ENCODE measurements at places on chromosomes 2 and 18.

GRCh38 chr2:241551599-241551997 lies 6.9 kb upstream of the BOK start:
- no peak for DNase-seq

GRCh38 chr2:194103941-194104659 lies 1552.9 kb upstream of the SLC39A10 start:
- DNase-seq, result no peak

- DNase-seq, result peak; percentile 41
Measured at GRCh38 chr2:241540771-241541561, 17.6 kb upstream of the BOK start.

- DNase-seq, result no peak
Measured at GRCh38 chr2:69195706-69196105, 182.7 kb downstream of the ANTXR1 start.

- DNase-seq, result no peak
Measured at GRCh38 chr2:157312866-157313486, 12.6 kb downstream of the ERMN start.

DNA sequence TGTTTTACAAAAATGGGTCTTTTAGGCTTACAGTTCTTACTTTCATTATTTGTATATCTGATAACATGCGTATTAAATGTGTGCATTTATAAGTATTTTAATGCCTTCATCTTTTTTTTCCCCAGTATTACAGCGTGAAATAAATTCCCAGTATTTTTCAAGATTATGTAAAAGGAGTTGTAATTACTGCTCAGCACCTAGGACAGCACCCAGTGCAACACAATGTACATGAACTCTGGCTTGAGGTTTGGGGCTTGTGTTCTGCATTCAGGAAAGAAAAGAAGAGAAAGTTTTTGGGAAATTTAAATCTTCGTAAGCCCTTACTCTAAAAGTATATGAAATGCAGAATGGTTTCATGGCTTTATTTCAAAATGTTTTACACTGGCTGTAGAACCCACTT lies 16.7 kb downstream of the ZNF638 start:
- DNase-seq, result no peak

- DNase-seq, result no peak
Measured at GRCh38 chr2:186526281-186526680, 40.2 kb downstream of the ZC3H15 start.

DNA sequence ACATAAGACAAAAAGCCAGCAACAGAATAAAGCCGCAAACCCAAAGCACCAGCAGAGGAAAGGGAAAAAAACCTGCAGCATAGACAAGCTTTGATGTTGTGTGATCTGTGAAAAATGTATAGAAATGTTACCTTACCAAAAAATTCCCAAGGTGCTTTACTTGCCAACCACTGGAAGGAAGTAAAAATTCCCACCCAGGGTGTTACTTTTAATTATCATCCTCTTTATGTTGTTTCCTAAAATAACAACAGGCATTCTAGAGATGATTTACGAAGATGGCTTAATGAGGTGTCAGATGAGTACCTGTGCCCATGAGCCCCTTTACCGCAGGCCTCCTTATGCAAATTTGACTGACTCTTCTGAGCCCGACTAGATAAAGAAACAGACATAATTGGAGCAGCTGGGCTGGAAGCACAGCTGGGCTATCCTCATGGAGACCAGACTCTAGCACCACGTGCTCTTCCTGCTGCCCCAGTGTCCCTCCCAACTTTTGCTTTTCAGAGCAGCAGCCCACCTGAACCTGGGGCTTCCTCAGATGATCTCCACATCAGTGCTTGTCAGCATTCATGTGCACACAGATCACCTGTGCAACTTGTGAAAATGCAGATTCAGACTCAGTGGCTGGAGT lies 41.5 kb downstream of the SRSF7 start:
- no peak for DNase-seq

DNA sequence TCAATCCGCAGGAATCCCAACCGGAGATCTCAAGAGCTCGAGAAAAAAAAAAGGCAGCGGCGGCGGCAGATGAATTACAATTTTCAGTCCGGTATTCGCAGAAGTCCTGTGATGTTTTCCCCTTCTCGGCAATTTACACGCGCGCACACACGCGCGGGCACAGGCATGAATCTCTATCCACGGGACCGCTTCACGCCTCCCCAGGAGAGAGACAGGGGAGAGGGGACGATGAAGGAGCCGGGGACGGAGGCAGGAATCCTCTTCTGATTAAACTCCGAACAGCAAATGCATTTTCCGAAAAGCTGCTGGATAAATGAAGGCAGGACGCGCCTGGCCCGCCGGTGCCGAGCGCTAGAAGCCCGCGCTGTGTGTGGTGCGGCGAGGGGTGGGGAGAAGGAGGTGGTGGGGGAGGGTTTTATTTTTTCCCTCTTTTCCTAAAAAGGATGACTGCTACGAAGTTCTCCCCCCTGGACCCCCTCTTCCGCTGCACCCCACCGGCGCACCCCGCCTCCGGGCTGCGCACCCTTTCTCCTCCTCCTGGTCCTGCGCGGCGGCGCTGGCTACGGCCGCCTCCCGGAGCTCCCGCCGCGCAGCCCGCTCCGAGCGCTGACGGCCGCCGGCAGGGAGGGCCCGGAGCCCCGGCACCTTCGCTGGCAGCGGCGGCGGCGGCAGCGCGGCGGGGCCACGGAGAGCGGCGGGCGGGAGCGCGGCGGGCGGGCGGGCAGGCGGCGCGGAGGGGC lies at the start of gene BCL2:
TSS of gene BCL2 (minus strand) at position 387 of the 740 bp plus-strand sequence.
- peak; percentile 39 for DNase-seq

DNA sequence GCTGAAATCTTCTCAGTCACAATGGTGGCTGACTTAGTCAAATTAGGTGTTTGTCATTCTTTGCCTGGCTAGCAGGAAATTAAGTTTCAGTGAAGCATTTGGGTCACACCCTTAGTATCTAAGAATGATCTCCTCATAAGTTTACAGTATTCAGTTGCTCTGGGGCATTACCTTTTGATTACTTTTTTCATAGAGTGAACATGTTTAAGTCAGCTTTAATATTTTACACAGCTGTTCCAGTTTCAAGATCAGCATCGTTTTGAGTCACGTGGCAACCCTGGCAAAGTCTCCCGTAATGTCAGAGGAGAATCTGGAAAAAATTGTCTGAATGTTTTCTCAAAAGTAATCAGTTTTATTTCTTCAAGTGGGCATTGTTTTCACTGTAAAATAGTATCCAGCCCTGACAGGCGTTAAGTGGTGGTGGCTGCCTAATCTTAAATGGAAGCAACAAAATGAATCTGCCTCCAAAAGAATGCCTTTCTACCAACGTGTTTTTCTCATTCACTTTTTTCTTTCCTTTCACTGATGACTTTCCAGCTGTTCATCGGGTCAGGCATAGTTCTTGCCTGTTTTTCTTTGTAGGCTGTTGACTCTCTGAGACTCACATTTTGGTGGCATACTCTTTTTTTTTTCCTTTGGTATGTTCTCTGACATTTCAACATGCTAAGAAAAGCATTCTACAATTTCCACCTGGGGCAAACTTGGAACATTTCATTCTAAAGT lies 319.6 kb upstream of the TCF4 start:
- no peak for DNase-seq

DNA sequence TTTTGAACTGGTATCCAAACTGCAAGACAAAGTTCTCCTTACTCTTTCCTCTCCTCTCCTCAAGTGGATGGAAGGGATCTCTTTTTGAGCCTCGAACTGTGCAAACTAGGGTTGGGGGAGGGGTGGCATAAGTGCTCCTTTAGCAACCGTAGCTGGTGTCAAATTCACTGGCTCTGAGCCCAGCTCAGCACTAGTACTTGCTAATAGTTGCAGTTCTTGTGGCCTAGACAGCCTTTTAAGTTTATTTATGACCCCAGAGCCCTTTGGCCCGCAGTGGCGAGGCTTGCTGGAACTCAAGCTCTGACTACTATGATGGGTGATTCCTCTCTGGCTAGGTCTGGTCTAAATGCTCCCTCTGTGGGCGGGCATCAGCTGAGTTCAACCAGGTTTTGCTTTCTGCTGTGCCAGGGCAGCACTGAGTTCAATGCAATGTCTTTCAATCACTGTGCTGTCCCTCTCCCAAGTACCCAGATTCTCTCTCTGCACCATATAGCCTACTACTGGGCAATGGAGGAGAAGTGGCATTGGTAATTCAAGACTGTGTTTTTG lies 528.4 kb upstream of the SYT4 start:
- DNase-seq, result no peak

GRCh38 chr2:1701556-1702185 lies 42.6 kb downstream of the PXDN start:
- DNase-seq, result no peak

- DNase-seq, result no peak
Measured at GRCh38 chr18:73948497-73948896, 199.1 kb downstream of the FBXO15 start.

DNA sequence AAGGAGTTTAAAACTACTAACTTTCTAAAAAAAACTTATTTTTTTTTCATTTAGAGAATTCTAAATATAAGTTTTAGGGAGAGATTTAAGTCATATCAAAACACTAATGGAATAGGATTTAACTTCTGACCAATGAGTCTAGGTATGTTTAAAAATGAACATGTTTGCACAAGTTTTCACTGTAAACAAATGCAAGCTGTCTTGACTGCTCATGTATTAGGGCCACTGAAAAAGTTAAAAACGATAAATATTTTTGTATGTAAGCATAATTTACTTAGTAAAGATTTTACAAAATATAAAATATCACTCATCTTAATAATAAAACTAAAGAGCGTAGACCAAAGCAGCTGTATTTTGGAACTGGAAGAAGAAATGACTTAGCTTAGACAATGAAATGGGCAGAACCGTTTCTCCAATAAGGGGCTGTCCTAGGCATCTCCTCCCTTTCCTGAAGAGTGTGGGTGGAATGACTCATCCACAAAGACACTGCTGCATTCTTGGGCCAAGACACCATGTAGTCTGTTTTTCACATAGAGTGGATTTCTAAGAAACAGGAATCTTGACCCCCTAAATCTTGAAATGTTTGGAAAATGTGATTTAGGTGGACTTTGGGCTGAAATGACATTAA lies 118.8 kb downstream of the MEP1B start:
- no peak for DNase-seq

GRCh38 chr2:231138699-231139098 lies 13.9 kb upstream of the HTR2B start:
- DNase-seq, result no peak

- DNase-seq, result no peak
Measured at GRCh38 chr2:217863883-217864282, 138.9 kb downstream of the TNS1 start.

DNA sequence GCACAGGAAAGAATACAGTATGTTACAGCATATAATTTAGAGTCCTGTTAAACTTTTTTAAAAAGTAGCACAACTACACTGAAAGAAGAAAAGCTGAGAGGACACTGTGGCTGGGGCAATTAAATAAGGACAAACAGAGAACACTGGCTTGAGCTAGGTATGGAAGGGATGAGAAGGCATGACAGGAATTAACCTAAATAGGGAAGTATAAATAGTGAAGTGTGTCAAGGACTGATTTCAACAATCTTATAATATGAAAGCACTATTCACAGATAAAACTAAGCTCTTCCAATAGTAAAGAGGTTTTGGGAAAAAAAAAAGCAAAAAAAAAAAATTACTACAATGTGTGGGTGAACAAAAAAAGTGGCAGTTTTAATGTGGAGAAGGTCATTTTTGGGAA lies 45.5 kb downstream of the PPP3R1 start:
- DNase-seq, result no peak

DNA sequence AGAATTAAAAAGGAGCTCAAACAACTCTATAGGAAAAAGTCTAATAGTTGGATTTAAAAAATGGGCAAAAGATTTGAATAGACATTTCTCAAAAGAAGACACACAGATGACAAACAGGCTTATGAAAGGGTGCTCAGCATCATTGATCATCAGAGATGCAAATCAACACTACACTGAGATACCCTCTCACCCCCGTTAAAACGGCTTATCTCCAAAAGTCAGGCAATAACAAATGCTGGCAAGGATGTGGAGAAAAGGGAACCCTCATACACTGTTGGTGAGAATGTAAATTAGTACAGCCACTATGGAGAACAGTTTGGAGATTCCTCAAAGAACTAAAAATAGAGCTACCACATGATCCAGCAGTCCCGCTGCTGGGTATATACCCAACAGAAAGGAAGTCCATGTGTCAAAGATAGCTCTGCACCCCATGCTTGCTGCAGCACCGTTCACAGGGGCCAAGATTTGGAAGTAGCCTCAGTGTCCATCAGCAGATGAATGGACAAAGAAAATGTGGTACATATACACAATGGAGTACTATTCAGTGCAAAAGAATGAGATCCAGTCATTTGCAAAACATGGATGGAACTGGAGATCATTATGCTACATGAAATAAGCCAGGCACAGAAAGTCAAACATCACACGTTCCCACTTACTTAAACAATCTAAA lies 46.7 kb upstream of the B3GNT7 start:
- DNase-seq, result no peak

GRCh38 chr2:74739129-74739528 lies 85.1 kb downstream of the SEMA4F start:
- no peak for DNase-seq

DNA sequence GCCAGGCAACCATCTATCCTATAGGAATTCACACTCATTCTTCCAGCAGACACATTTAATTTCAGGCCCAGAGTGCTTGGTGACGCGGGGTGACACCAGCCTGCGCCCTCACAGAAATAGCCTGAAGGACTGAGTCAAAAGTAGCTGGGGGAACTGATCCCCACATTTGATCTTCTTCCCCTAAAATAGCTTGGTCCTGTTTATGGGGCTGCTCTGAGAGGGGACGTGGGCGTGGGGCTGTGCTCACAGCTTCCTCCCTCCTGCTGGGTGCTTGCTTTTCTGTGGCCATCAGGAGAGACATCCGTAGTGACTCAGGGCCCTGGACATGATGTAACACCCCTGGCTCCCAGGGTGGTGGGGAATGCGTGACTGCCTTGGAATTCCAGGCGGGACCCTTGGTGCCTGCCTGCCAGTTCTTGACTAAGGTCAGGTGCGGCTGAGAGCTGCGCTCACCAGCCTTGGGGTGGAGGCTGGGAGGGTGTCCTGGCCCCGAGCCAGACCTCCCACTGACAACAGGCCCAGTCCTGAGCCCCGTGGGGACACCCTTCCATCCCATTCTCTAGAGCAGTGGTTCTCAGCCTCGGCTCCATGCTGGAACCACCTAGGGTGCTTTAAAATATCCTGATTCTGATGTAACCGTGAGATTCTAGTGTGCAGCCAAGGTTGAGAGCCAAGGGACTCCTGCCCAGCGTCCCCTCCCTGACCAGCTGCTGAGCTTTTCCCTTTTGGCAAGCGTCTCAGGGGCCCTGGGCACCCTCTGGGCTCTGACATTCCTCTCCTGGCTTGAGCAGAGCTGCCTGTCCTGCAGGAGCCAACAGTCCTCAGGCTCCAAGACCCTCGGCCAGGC lies 47.4 kb upstream of the SMAD7 start:
- DNase-seq, result no peak

DNA sequence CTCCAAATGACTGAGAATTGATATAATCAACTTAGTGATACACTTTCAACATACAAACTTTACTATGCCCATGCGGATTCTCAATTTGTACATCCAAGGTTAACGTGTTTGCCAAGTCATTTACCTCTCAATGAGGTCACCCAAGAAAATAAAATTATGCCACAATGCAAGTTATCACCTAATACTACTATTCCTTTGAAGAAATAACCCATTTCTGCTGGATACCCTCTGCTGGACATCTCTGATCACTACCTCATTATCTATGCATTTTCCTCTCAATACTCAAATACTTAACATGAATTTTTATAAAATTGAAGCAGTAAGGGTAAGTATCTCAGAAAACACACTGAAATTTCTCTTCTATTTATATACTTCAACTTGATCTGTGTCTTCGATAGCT lies 12.7 kb downstream of the HNRNPLL start:
- DNase-seq, result no peak

All from stimulated activated CD8-positive, alpha-beta memory T cell treated with anti-CD3 and anti-CD28 coated beads, Interleukin-4, amount 100 ng/mL, for 24 hours (primary cell).